ENCODE measurements at places on chromosomes 16 and 17. TPM values are rescaled to one million over a fixed set of nuclear protein-coding genes. Genes with fewer than 3 reads are reported as not detected.

- no peaks in the 10 kb centered on the region for H3K27me3 ChIP-seq
- H3K4me1 ChIP-seq = no peaks in the 10 kb centered on the region
- no peak overlapping the region for H3K4me3 ChIP-seq
- H3K36me3 ChIP-seq = no peaks in the 10 kb centered on the region
- H3K27ac ChIP-seq = no peak overlapping the region
- DNase-seq = no peak
Observed at GRCh38 chr16:11389631-11390565, 44.6 kb downstream of the RMI2 start.

- H3K4me1 ChIP-seq = no peaks in the 10 kb centered on the region
- no peak overlapping the region for H3K4me3 ChIP-seq
Observed at GRCh38 chr16:46729326-46729995, 18.7 kb downstream of the MYLK3 start.

Gene SULT1A1
- total RNA-seq = 10.8 TPM

Gene B4GALNT2
- total RNA-seq = 0.02 TPM

DNA sequence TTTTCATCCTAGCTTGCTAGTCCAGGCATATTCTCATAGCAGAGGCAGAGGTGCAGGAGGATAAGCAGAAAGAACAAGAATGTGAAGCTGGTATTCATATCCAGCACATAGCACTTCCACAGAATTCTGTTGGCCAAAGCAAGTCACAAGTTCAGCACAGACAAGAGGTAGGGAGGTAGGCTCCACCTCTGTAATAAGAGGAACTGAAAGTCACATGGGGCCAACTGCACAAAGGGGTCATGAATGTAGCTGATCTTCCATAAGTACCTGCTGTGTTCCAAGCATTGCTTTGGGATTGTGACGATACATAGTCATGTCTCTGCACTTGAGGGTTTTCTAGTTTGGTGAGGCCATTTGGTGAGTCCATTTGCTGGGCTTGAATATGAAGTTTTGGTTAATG is 110.8 kb upstream of the MPHOSPH6 start:
- DNase-seq = no peak
- no peaks in the 10 kb centered on the region for H3K4me1 ChIP-seq
- no peak overlapping the region for H3K4me3 ChIP-seq
- H3K27me3 ChIP-seq = no peaks in the 10 kb centered on the region

Gene CRHR1
- not detected for total RNA-seq

Gene USP7
- total RNA-seq = 163 TPM

GRCh38 chr17:47707056-47707804 is 13.3 kb downstream of the TBKBP1 start:
- H3K36me3 ChIP-seq = peaks cover 46% of the 10 kb centered on the region
- no peak overlapping the region for H3K4me3 ChIP-seq

- DNase-seq = no peak
- no peaks in the 10 kb centered on the region for H3K36me3 ChIP-seq
Observed at GRCh38 chr16:57701759-57702371, 7.3 kb downstream of the DRC7 start.

Gene SLC13A2
- not detected for total RNA-seq

All from activated naive CD4-positive, alpha-beta T cell treated with anti-CD3 and anti-CD28 coated beads for 36 hours (primary cell).